ENCODE measurements at places on chromosomes 2 and 18.

GRCh38 chr2:85401844-85402243 lies 8.3 kb downstream of the CAPG start:
- DNase-seq, result no peak

DNA sequence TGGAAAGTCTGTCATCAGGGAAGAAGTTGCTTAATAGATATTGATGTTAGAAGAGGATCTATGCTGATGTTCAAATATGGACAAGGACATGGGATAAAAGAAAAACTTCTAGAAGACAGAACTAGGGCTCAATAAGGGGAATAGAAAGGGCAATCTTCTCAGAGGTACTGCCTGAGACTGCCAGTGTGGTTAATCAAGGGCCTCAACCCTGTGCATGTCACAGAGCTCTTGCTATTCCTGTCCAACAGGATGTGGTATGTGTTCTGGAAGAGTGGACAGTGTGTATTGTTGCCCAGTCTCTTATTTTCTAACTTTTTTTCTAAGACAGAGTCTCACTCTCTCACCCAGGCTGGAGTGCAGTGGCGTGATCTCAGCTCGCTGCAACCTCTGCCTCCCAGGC lies 27.8 kb upstream of the RNF125 start:
- no peak for DNase-seq

GRCh38 chr2:144671695-144672455 lies 152.0 kb upstream of the ZEB2 start:
- no peak for DNase-seq

- DNase-seq, result no peak
Observed at GRCh38 chr18:21210784-21211183, 31.2 kb upstream of the GREB1L start.

- no peak for DNase-seq
Observed at GRCh38 chr2:46328829-46329228, 31.6 kb downstream of the EPAS1 start.

DNA sequence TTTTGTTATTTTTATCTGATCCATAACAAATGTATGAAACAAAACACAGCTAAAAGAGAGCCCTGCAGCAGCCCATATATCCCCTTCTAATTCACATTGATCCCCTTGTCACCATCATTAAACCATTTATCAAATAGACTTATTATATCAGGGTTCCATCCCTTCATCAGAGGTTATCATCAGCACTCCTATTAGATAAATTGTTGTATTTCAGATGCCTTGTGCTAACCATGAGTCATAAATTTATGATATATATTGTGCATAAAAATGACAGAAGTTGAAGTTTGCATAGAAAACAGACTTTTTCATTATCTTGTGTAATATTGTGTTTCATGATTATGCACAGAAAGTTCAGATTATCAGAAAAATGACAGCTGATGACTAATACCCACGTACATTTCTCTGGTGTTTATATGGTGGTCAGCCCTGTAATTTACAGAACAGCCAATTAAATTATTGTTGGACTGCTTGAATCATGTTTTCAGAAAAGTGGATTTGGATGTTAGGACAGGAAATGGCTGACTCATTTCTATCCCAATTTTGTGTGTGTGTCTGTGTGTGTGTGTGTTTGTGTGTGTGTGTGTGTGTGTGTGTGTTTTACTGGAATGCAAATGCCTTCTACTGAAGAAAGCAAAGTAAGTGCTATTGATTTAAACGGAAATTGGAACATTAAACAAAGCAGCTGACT lies 80.9 kb downstream of the PPP1R1C start:
- DNase-seq, result no peak

DNA sequence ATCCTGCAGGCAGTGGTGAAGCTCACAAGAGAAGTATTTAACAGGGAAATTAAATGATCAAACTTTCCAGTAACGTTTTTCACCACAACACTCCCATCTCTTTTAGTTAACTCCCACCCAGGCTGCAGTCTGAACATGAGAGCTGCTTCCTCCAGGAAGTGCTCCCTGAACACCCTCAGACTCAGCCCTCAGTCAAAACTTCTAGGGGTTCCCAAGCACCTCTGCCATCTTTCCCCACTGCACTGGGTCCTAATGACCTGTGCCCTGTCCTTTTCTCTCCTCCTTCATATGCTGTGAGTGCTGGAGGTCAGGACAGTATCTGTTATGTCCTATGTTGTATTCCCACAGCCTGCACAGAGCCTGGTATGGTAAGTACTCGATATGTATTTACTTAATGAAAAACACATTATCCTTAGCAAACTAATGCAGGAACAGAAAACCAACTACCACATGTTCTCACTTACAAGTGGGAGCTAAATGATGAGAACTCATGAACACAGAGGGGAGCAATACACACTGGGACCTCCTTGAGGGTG lies 49.2 kb upstream of the ASPRV1 start:
- DNase-seq, result no peak

DNA sequence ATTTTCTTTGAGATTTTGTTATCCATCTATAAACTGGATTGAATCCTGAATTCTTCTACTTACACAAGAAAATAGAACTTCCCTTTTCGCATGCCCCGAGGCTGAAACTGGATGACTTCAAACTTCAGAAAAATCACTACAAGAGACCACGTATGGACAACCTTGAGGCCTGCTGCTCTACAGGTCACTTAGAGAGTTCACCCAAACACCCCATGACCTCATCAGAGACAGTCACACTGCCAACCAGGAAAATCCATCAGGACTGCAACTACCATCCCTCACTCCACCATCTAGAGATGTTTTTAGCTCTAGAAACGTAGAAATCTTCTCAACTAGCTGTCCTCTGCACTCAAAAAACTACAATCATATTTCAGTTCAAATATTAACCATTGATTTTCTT lies 18.6 kb upstream of the GPC1 start:
- no peak for DNase-seq

Measured in Jurkat, Clone E6-1 (cell line).